ENCODE measurements at places on chromosomes 2 and 18. TPM values are rescaled to one million over a fixed set of nuclear protein-coding genes. Genes with fewer than 3 reads are reported as not detected.
A peak's percentile ranks its signal among the peaks of the same experiment; 100 is the strongest.

DNA sequence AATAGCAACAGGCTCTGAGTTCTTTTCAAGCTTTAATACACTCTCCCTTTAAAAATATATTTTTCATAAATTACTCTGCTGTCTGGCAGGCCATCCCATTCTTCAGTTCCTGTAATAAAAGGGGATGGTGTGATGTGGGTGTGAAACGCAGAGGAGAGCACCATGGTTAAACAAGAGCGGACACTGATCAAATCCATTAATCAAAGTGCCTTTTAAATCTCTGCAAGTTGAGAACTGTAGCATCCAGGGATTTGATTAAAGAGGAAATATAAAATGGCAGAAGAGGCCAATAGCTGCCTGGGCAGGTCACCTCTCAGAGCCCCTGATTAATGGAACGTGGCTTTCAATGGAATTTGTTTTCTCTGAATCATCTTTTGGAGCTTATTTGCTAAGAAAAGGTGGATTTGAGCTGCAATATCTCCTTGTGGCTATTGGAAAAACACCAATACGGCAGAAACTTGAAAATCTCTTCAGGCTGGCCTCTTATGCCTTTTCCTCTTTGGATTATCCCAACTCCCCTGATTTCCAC, 96.9 kb downstream of the ACTR3 start:
- DNase-seq, result no peak

DNA sequence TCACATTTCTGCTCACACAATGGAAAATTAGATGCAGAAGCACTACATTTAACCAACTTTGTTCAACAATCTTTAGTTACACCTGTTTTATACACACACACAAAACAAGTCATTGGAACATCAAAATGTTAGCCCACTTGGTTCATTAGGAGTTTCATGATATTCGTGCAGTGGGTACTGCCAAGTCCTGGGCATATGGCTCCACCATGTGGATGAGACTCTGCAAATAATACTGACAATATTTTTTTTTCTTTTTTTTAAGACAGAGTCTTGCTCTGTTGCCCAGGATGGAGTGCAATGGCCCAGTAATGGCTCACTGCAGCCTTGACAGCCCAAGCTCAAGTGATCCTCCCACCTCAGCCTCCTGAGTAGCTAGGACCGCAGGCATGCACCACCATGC, 34.5 kb upstream of the GRB14 start:
- no peak for DNase-seq

The CHRND gene
- not detected for total RNA-seq

The OTOF gene
- not detected for total RNA-seq

DNA sequence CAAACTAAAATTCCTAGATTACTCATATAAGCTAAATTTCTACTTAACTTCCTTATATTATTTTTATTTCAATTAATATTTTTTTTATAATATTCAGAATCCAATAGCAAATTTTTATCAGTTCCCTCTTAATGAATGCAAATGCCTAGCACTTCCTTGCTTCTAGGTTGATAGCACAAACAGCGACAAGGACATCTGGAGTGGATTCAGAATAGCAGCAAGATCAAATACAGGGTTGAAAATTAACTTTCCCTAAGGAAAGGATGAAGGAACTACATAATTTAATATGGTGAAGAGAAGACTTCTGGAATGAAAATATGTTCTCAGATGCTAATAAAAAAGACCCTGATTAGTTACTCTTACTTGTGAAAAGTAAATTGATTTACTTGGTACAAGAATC, 64.5 kb downstream of the PIGN start:
- DNase-seq, result no peak

DNA sequence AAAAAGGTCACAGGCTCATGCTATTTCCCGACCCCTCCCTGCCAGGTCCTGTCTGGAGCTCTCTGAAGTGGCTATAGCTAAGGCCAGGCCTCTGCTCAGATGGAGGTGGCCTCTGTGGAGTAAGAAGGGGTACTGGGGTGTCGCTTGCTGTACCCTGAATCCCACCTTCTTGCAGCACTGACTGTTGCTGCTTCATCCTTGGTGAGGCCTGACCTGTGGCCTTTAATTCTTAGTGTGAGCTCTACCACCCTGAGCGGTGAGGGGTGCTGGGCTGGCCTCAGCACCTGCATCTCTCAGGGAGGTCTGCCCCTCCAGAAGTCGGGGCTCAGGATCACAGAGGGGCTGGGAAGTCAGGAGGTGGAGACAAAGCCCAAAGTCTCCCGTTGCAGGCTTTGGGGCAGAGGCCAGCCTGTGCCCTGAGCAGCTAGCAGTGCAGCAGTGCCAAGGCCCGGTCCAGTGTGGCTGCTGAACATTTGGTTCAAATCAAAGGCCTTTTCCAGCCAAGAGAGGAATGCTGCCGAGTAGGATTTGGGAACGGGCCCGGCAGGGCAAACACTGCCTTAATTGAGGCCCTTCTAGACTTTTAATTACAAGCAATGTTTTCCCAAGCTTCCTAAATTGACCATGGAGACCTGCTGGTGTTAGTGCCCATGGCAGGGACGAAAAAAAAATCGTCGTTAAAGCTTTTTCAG, 133.5 kb upstream of the HAAO start:
- DNase-seq, result no peak

The MTERF4 gene
- total RNA-seq, result 19.0 TPM

The DSG4 gene
- not detected for total RNA-seq

The DES gene
- 17,979 TPM for total RNA-seq

- no peak for DNase-seq
These were observed 341.7 kb downstream of the PTPRM start for GRCh38 chr18:7908681-7909299.

GRCh38 chr18:53715243-53715853, 509.1 kb downstream of the MBD2 start:
- no peak for DNase-seq

The CCDC141 gene
- 137 TPM for total RNA-seq

- no peak for DNase-seq
These were observed 3.8 kb downstream of the C2orf92 start for GRCh38 chr2:97673182-97673914.

- DNase-seq, result no peak
These were observed 61.7 kb upstream of the RALBP1 start for GRCh38 chr18:9413576-9413975.

DNA sequence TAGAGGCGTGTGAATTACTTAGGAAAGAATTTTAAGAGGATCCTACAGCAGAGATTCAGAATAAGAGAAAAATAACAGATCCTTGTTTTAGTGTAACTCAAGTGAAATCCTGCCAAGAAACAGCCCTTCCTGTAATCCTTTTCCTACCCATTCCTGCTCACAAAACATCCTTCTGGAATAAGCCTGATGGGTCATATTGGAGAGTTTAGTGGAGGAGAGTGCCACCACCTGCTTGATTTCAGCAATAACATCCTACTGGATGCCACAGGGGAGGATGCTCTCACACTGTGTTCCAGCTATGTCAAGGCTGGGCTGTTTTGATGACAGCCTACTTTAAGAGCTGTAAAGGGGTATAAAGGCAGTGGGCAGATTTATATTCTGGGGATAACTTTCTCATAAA, 54.8 kb upstream of the CCDC178 start:
- no peak for DNase-seq

- DNase-seq, result no peak
These were observed 6.9 kb upstream of the EHBP1 start for GRCh38 chr2:62698653-62699052.

GRCh38 chr18:45316127-45316526, 299.1 kb upstream of the SLC14A2 start:
- no peak for DNase-seq

- DNase-seq, result no peak
These were observed 106.0 kb upstream of the PKDCC start for GRCh38 chr2:41941831-41942230.

The IL37 gene
- total RNA-seq, result not detected

GRCh38 chr18:63962137-63962536, 7.7 kb upstream of the SERPINB8 start:
- no peak for DNase-seq

The FSIP2 gene
- 0.20 TPM for total RNA-seq

GRCh38 chr2:121998751-121999150, 243.3 kb downstream of the TSN start:
- no peak for DNase-seq

DNA sequence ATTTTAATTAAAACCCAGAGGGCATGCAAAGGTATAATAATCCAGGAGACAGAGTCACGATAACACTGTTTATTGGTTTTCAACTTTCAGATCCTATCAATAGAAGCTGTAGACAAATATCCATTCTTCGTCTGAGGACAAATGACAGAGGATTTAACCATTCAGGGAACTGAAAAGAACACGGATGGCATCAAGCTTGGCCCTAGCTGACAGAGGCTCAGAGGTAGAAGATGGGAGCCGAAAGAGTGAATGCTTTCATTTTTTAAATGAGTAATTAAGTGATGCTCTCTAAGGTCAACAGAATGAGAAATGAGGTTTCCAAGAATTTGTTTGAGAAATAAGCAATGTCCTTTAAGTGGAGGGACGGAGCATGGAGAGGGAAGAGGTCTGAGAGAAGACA, 62.1 kb downstream of the BCL2 start:
- no peak for DNase-seq

GRCh38 chr2:47536696-47537095, 133.7 kb downstream of the MSH2 start:
- DNase-seq, result no peak

- no peak for DNase-seq
These were observed 897.0 kb downstream of the CPS1 start for GRCh38 chr2:211453311-211453887.

The UGT1A3 gene
- total RNA-seq, result not detected

DNA sequence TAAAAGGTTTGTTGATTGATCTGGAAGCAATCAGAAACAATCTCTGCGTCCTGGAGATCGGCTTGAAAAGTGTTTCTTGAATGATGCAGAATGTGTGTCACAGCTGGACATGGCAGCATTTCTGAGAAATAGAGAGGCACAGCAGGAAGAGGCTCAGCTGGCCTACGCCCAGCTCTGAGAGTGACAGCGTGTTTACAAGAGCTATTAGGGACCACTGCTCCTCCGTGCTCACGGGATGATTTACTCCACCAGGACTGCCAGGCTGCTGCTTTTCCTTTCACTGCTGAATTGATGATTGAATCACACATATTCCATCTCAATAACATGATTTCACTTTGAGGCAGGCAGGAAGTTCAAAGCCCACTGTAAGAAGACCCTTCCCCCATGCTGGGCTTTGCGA, 62.8 kb downstream of the GALNT14 start:
- DNase-seq, result no peak

The RAB11FIP5 gene
- total RNA-seq, result 26.6 TPM

DNA sequence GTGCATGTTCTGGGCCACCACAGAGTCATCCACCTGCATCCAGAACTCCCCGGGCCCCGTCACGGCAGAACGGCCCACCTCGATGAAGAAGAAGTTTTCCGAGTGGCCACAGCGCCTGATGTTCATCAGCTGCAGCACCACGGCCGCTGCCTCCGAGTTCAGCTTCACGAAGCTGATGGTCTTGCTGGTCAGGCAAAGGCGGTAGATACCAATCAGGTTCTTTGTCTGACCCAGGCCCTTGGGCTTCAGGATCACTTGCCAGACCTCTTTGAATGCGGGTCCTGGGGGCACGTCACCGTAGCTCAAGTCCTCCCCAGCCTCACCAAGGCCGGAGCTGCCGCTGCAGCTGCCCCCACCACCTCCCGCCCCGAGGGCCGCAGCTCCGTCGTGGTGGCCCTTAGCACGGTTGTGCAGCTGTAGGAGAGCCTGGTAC, 1.6 kb downstream of the IRS1 start:
- DNase-seq, result peak; percentile 31

The KIAA2012 gene
- total RNA-seq, result not detected

The MEP1B gene
- not detected for total RNA-seq

DNA sequence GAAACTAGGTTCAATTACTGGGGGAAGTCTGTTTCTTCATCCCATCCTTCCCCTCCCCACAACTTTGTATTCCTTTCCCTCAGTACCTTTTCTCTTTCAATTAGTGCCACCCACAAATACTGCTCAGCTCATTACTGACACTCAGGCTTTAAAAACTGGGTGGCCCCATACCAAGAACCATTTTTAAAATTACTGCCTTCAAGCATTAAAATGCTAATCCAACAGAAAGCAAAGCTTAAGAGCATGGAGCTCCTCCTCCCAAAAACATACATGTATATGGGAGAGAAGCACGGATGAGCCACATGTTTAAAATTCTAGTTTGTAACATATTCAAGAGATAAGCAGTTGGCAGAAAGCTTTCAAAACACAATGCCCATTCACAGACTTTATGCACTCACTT, 44.0 kb downstream of the IRS1 start:
- no peak for DNase-seq

GRCh38 chr18:35051641-35052377, 10.6 kb downstream of the MAPRE2 start:
- no peak for DNase-seq

DNA sequence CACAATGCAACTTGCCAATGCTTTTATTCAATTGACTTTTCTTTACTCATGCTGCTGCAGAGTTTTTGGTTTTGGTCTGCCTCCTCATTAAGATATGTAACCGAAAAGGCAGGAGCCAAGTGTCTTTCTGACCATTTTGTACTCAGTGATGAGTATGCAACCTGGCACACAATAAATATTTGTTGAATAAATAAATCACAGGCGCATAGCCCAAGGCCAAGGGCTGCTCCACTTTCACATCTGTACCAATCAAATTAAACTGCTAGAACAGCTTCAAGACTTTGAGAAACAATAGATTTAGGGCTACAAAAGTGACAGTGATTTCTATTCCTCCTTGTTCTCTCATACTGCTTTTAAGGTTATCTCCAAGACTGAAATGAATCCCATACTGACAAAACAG, 828.2 kb downstream of the RNF144A start:
- DNase-seq, result no peak

The SRD5A2 gene
- not detected for total RNA-seq

The GATA6 gene
- 95.3 TPM for total RNA-seq

The FEV gene
- total RNA-seq, result not detected
